ENCODE measurements at places on chromosomes 12 and 14.

DNA sequence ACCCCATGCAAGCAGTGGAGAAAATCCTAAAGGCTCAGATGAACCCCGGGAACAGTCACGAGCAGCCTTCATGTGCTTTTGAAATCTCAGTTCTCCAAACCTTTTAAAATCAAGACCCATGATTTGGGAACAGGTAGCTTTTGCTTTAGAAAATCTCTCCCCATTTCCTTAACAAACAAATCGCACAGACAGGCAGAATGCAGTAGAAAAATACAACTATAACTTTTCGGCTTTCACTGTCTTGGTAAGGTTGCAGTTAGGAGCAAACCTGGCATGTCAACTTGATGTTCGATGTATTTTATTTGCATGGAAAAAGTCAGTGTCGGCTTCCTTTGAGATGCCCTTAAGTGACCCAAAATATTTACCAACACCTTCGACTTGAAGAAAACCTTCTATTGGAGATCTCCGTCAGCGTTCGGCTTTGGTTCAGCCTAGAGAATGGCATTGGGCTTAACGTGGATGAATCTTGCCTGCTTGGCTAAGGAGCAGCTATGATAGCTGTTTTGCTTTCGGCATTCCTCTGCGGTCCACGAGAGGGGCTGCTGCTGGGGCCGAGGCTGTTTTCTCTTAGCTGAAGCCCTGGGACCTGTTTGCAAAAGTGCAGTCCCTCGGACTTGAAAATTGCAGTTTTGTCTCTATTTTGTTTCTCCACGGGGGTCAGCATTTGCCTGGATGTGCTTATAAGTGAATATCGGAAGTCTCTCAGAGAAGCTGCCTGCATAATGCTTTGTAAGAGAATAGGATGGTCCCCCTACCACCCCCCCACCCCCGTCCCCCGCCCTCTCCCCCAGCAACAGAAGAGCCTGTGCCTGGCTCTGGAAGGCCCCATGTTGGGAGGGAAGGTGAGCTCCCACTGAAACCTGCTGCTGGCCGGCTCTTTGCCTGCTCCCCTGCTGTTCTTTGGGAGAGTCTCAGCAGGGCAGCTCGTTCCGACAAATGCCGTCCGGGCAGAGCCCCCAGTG, 122.8 kb downstream of the AACS start:
- DNase-seq = peak; percentile 10

GRCh38 chr12:70254225-70254624, 11.0 kb downstream of the CNOT2 start:
- DNase-seq = no peak

DNA sequence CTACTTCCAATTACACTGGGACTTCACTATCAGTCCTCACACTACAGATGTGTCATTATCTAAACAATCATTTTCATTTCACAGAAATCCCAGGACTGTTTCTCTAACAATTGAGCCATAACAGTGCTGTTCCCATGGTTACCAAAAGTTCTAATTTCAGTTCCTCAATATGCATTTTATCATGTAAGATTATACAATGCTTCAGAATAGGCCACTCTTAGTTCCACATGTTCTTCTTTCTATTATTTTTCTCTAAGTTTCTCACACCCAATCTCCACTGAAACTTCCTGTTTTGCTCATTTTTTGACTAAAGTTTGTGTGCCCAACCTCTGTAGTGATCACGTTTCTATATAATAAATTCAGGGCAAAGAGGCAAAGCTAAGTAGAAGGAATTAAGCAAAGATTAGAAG, 185.8 kb downstream of the DUSP6 start:
- DNase-seq = no peak

DNA sequence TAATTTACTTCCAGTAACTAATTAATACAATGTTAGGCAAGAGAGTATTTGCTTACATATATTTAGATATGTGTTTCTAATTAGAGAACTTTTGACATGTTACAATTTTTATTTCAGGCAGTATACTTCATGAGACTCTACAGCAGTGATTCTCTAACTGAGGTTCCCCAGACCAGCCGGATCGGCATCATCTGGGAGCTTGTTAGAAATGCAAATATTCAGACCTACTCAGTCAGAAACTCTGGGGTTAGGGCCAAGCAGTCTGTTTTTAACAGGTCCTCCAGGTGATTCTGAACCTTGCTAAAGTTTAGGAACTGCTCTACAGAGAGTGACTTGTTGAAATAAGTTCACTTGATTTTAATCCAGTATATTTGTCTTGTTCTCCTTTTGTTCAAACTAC, 46.5 kb downstream of the ARID2 start:
- DNase-seq = no peak

DNA sequence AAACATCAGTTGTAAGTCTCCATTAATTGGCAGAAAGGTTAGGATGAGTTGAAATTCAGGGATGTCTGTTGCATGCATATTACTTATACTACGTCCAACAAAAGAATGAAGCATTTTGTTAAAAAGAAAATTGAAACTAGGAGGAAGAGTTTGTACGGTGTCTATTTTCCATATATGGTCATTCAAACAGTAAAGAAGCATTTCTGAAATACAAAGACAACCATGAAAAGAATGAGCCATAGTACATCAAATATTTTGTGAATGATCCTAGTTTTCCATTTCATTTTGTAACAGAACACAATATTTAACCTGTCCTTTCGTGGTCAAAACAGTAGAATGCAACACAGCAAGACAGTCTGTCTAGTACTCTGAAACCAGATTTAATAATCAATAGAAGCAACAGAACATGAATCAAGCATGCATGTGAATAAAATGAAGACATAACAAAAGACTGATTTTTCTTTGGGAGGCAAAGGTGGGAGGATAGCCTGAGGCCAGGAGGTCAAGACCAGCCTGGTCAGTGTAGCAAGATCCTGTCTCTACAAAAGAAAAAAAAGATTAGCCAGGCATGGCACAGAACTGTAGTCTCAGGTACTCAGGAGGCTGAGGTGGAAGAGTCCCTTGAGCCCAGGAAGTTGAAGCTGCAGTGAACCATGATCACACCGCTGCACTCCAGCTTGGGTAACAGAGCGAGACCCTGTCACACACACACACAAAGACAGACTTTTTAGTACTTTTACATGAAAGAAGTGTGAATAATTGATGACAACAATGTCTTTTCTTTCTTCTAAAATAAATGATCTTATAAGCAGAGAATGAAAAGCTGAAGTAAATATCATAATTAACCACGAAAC, 156.0 kb downstream of the LRIG3 start:
- no peak for DNase-seq

DNA sequence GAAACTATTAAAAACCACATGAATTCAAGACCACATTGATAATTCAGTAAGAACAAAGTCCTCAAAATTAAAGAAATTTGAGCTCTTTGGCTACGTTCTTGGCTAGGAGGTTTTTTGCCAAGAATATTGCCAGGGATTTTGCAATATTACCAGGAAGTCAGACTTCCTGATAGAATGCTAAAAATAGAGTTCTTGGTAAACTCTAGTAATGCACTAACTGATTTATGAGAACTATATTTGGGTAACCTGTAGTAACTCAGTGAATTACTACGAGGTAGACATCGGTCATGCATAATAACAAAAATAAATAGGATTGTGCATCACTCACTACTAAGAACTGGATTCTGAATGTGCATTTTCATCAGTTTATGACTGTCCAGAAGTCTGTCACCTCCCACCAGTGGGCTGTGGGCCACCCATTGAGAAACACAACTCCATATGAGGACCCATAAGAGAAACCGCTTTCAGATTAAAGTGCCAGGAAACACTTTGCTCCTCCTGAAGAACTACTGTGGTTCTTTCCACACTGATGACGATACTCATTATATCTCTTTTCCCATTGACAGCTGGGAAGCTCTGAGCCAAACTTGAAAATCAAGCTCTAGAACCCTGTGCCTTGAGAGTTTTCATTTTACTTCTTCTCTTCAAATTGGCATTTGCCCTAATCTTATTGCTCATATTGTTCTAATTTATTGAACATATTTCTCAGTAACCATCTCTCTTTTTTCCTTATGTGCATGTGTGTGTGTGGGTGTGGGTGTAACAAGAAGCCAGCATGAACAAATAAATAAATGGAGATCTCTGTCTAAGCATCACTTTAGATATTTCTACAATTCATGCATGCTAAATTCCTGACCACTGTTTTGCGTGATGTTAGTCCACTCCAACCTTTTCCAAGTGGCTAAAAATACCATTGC, 116.6 kb downstream of the BCL11B start:
- no peak for DNase-seq

DNA sequence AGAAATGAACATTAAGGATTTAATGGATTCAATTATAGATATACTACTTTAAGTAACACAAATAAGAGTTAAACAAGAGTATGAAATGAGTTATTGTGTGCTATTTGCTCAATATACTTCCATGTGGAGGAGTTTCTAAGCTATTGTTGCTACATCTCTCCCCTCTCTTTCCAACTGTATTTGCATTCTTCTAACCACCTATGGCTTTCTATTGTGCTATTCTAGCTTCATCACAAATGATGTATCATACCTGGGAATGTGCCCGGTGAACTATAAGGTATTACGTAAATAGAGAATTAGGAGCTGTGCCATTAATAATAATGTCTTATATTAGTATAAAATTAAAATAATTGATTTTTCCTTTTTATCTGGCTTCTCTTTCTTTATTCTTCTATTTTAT, 87.1 kb upstream of the PLEKHG7 start:
- no peak for DNase-seq

DNA sequence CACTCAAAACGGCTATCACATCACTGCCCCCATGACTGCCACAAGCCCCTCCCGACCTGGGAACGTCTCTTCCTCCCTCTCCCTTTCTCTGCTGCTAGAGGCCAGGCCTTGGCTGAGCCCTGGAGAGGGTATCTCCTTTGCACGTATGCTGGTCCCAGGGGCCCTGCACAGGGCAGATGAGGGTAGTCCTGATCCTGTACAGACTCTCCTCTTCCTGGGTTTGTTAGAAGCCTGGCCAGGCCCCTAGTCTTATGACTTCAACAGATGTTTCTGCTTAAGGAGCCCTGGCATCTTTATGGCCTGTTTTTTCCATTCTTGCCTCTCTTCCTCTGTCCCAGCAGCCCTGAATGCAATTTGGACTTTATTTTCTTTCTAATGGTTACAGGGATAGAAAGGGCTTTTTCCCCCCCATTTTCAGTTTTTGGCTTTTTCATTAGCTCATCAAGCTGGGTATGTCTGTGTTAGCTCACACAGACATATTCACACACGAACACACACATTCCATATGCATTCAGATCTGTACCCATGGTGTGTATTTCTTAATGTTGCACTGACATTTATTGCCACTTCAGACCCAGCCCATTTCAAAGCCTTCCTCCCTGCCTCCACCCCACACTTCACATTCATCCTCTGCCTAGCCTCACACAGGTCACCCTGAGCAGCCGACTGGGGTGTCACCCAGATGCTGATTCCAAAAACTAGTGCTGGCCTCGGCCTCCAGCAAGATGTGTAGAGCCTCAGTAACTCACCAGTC, 203.2 kb downstream of the ZFP36L1 start:
- DNase-seq = no peak

DNA sequence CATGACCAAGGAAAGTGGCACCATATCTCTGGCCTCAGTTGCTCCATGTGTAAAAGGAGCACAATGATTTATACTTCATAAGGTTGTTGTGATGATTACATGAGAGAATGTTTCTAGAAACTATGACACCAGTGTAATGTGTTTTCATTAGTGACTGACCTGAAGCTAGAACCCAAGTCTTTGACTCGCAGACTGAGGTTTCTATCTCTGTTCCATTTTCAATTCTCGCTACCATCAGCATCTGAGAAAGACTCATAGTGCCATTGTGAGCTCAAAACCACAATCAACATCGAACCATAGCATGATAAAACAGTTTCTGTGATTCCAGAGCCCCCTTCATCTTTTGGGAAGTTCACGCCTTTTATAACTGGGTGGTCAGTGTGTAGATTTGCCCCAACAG, 53.8 kb downstream of the STAB2 start:
- no peak for DNase-seq

- DNase-seq = no peak
Observed at GRCh38 chr14:70315942-70316341, 43.5 kb downstream of the COX16 start.

GRCh38 chr14:24834956-24835355, 201.0 kb upstream of the GZMB start:
- DNase-seq = no peak

DNA sequence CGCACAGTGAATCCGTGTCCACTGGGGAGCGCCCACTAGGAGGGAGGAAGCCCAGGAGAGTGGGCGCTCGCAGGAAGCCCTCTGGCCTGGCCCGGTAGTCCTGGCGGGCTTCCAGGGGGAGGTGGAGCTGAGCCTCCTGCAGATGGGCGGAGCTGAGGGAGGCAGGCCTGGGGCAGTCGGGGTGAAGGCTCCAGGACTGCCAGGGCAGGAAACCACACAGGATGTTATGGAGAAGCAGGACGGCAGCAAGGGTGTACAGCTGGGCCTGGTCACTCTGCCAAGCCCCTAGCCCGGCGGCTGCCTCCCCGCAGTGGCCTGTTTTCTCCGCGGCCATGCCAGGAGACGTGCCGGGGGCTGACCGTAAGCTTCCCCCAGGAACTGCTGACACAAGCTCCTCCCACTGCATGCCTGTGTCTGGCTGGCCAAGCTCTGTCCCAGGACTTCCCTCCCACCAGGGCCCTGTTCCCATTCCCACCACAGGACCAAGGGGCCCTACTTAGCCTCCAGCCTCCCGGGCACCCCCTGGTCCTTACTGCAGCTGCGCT, 143.4 kb upstream of the C14orf180 start:
- no peak for DNase-seq

- no peak for DNase-seq
Observed at GRCh38 chr12:94750864-94751263, 100.5 kb upstream of the TMCC3 start.

- DNase-seq = no peak
Observed at GRCh38 chr12:18071336-18071735, 18.7 kb downstream of the RERGL start.

- no peak for DNase-seq
Observed at GRCh38 chr12:129496226-129496625, 407.6 kb downstream of the TMEM132D start.

GRCh38 chr12:43895580-43896206, 59.8 kb downstream of the TMEM117 start:
- DNase-seq = no peak

DNA sequence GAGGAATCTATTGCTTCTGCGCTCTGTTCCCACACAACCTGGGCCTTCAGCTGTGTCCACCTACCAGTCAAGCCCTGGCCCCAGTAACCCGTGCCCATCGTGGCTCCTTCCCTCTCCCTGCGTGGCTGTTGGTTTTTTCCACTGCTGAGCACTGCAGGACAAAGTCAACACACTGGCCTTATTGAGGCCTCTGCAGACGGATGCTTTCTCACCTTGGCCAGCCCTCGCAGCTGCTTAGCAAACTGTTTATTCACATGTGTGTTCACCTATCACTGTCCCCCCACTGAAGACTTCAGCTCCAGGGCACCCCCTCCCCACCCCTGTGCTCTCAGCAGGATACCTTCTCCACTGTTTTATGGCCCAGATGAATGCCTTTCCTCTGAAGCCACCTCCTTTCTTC, 12.8 kb upstream of the GPX2 start:
- no peak for DNase-seq

All from NCI-H1105 treated with DMSO at 0.1 percent for 48 hours (cell line).